Stimulated activated CD4-positive, alpha-beta T cell treated with anti-CD3 and anti-CD28 coated beads, TNF-alpha, amount 100 ng/mL, for 24 hours (primary cell): ENCODE measurements at places on chromosomes 5 and 9.

- DNase-seq: no peak
Observed at GRCh38 chr9:104772714-104773510, 9.0 kb downstream of the NIPSNAP3B start.

- no peak for DNase-seq
Observed at GRCh38 chr5:137619191-137619870, 116.6 kb downstream of the KLHL3 start.

- DNase-seq: no peak
Observed at GRCh38 chr9:22165144-22165543, 156.0 kb upstream of the CDKN2B start.

GRCh38 chr5:155850370-155850769 is 476.6 kb upstream of the SGCD start:
- DNase-seq: no peak

DNA sequence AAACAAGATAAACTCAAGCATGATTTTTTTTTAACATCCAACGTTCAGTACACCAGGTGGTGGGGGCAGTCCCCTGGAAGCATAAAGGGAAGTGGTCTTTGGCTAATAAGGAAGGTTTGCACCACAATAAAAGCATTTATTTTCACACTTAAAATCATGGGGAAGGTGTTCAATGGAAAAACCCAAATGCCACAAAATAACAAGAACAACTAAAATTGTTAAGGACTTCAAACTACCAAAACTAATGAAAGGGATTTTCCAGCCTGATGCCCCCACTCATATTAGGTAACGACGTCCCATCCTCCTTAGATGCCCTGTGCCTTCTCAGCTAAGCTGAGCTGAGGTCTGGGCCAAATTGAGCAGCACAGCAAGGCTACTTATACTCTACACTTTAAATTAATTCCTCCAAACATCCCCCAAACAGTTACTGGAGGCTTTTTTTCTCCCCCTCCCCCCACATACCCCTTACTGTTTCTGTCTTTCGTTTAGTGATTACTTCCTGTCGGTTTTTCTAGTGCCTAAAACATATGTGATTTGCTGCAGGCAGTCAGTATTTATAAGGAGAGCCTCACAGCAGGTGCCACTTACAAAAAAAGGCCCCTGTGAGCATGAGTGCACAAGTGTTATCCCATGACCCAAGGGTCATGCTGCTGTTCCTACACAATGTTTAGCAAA is 259.7 kb upstream of the ZNF608 start:
- DNase-seq: no peak

GRCh38 chr9:76592974-76593347 is 134.0 kb downstream of the GCNT1 start:
- DNase-seq: no peak

- no peak for DNase-seq
Observed at GRCh38 chr5:169945831-169946261, 34.4 kb downstream of the INSYN2B start.

GRCh38 chr5:104706600-104706999 is 1144.0 kb upstream of the NUDT12 start:
- no peak for DNase-seq

DNA sequence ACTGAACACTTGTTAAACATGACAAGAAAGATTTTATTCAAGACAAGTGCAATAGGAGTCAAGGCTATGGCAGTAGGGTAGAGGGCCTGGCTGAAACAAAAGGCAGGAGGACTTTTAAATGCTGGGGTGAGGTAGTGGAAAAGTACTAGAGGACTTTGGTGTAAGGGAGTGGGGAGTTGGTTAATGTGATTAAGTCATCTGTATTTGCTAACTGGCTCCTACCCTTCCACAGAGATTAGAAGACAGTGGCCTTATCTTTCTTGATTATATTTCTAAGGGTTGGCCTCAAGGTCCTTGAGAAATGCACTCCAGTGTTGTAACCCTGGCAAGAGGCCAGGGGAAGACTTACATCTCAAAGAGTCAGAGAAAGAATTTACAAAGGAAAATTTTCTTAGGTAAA is 160.2 kb upstream of the FTMT start:
- DNase-seq: no peak

DNA sequence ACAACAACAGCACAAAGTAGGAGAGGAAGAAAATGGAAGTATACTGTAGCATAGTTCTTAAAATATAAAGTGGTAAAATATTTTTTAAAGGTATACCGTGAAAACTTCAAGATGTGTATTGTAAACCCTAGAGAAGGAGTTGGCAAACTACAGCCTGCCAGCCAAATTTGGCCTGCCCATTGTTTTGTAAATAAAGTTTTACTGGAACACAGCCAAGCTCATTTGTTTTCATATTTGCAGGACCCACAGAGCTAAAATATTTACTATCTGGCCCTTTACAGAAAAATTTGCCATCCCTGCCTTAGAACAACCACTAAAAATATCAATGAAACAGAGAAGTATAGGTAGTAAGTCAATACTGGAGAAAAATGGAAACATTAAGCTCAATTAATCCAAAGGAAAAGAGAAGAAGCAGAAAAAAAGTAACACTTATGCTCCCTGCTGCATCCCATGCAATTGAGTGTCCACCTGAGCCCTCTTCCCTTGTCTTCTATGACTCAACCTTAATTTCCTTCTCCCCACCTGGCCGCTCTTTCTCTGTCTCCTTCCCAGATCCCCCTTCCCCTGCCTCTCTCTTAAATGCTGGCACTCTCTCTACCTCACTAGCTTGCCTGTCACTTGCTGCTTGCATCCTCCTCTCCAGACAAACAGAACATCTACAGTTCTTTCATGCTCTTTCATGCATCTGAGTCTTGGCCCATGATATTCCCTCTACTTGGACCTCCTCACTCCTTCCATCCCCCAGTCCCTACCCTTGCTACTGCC is 50.6 kb upstream of the FER start:
- DNase-seq: no peak

- DNase-seq: no peak
Observed at GRCh38 chr5:129112295-129112694, 17.7 kb downstream of the ISOC1 start.

DNA sequence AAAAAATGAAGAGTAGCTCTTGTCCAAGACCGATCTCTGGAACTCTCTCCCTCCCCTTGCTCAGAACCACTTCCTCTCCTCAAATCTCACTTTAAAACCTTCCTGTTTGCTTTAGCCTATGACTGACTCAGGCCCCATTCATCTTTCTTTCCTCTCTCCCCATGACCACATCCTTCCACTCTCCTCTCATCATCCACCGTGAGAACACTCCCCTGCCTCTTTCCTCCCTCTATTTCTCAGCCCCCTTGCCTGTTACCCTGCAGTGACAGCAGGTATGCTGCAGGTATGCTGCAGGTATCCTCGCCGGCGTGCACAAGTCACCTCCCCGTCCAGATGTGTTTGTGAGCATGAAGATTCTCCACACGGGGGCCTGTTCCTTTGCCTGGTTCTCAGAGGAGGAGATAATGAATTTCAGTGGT is 505.3 kb downstream of the CCDC171 start:
- DNase-seq: no peak

DNA sequence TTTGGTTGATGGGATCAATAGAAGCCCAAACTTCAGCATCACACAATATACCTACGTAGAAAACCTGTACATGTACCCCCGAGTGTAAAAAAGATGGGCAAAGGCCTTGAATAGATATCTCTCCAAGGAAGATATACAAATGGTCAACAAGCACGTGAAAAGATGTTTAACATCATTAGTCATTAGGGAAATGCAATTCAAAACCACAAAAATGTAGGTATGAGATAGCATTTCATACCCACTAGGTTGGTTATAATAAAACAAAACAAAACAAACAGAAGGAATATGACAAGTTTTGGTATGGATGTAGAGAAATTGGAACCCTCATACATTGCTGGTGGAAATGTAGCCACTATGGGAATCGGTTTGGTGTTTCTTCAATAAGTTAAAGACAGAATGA is 33.1 kb upstream of the PPARGC1B start:
- DNase-seq: no peak

DNA sequence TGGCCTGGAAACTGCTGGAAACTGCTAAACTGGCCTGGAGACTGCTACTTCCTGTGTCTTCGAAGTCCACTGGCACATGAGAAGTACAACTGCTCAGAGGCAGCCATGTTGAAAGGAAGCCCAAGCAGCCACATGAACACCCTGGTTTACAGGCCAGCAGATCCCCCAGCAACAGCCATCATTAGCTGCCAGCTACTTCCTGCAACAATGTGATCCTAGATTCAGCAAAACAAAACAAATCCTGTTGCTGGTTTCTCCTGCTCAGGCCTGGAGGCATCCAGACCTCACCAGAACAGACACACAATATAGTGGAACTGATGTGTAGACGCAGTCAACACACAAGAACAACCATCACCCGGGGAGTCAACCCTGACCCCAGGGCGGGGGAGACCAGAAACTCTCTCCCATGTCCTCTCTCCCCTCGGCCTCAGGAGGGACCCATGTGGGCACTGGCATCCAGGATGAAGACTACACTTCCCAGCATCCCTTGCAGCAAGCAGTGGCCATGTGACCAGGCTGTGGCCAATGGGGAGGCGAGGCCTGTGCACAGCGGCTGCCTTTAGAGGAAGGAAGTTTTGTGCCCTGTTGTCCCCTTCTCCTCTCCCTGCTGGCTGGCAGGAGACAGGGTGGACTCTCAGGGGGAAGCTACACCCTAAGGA is 9.2 kb upstream of the LCN15 start:
- peak; percentile 28 for DNase-seq

DNA sequence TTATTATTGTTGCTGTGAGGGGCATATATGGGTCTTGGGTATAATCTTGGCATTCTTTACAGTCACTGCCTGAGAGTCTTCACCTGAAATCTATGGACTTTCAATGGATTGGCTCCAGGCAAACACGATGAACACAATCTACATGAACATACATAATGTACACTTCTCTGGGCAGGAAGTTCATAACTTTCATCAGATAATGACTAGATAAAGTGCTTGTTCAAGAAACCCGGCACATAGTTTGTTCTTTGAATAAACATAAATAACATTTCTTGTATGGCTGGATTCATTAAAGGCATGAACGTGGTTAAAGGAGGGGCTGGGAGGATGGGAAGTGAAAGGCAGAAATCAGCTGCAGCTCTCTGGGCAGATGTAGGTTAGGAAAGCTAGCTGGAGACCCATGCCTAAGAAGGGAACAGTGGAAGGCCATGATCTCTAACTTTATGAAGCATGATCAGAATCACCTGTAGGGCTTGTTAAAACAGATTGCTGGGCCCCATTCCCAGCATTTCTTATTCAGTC is 306.9 kb upstream of the EFNA5 start:
- DNase-seq: no peak

GRCh38 chr5:93607367-93608258 is 24.6 kb downstream of the NR2F1 start:
- no peak for DNase-seq

DNA sequence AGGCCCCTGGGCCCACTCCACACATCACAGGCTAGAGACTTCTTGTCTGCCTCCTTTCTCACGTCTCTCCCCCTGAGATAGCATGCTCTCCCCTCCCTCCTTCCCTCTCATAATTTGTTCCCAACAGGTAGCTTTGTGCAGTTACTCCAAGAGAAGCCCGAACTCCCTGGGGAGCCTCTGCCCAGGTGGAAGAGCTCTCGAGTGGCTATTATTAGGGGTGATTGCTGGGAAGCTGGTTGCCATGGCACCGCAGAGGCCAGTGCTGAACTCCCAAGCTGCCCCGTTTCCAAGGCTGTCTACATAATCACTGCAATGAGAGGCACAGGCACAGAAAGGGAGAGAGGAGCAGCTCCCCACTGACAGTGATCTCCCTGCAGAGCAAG is 104.7 kb upstream of the GPR151 start:
- no peak for DNase-seq

DNA sequence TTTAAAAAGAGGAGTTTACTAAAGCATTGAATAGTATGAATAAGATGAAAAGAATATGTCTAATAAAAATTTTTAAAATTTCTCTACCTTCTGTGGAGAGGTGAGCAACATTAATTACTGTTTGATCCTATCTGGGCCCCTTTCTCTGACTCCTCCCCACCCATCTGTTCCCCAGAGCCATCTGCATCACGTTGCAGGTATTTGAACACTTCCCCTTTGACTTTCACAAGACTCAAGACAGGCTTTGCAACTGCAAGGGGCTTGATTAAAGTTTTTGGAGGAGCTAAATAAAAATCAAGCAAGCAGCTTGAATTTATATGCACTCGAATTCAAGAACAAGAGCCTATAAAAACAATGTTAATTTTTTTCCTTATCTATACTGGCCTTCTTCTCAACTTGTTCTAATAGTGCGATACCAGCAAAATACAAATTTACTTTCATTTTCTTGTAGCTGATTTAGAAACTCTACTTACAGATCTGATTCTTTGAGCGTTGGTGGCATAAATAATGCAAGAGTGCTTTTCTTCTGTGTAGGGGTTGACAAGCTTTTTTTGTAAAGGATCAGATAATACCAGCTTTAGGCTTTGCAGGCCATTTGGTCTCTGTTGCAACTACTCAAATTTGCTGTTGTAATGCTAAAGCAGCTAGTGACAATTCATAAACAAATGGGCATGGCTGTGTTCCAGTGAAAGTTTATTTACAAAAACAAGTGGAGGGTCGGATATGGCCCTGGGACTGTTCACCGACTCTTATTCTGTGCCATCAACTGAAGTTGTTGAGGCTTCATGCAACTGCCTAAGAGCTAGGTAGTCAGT is 21.2 kb downstream of the TXNDC8 start:
- no peak for DNase-seq

- no peak for DNase-seq
Observed at GRCh38 chr9:124066783-124067577, 55.4 kb downstream of the LHX2 start.

DNA sequence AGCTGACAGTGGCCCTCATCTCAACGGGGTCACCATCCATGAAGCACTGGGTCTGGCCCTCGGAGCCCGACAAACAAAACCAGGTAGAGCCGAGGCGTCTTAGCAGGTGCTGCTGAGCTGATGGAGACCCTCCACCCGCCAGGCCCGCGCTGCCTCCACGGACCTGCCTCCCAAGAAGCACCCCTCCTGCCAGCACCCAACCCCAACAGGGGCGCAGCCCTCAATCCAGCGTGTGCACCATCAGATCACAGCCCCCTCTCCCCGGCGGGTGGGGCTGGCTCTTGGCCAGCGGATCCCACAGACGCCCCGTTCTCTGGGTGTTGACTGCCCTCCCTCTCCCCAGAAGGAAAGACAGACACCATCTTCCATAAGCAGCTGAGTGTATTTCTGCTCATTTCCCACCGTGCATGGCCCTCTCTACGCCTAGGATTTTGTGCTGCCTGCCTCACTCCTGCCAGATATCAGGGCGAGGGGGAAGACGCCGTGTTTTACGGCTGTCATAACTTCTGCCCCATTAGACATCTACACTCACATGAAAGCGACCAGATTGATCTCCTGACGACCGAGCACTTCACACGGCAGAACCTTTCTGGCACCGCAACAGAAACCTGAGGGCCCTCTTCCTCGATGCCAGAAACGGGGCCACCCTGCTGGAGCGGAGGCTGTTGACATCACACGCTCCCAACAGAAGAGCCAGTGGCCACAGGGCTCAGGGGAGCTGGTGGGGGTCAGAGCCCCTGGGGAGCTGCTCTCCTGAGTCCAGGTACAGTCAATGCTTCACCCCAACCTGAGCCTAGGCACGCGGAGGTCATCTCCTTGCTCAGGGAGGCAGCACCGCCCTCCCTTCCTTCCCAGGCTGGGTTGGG is 12.4 kb downstream of the NACC2 start:
- DNase-seq: no peak
